Stimulated activated CD4-positive, alpha-beta T cell treated with anti-CD3 and anti-CD28 coated beads, Interleukin-1b, Interleukin-23, amount 100 ng/mL, for 4 hours (primary cell): ENCODE measurements at places on chromosomes 16 and 17.

GRCh38 chr16:83733301-83733700 is 74.5 kb upstream of the HSBP1 start:
- DNase-seq = no peak

GRCh38 chr16:30619202-30619601 is 9.0 kb upstream of the ZNF689 start:
- DNase-seq = no peak

- no peak for DNase-seq
Observed at GRCh38 chr17:29848737-29849136, 81.3 kb downstream of the SSH2 start.

DNA sequence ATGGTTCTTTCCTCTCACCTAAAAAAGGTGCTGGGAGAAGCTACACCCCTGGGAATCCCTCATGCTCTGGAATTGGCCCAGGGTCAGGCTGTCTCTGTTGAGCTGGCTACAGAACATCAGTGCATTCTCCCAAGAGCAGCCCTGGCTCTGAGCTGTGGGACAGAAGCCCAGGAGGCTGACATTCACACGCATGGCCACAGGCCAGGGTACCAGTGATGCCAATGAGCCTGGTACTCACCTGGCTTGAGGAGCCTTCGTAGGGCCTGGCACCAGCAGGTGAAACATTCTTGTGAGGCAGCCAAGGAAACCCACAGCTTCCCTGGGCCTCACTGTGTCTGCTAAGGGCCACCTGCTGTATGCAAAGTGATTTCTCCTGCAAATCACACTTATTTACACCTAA is 121.7 kb upstream of the CCL2 start:
- no peak for DNase-seq

GRCh38 chr17:78884148-78884825 is 18.7 kb downstream of the CEP295NL start:
- no peak for DNase-seq

DNA sequence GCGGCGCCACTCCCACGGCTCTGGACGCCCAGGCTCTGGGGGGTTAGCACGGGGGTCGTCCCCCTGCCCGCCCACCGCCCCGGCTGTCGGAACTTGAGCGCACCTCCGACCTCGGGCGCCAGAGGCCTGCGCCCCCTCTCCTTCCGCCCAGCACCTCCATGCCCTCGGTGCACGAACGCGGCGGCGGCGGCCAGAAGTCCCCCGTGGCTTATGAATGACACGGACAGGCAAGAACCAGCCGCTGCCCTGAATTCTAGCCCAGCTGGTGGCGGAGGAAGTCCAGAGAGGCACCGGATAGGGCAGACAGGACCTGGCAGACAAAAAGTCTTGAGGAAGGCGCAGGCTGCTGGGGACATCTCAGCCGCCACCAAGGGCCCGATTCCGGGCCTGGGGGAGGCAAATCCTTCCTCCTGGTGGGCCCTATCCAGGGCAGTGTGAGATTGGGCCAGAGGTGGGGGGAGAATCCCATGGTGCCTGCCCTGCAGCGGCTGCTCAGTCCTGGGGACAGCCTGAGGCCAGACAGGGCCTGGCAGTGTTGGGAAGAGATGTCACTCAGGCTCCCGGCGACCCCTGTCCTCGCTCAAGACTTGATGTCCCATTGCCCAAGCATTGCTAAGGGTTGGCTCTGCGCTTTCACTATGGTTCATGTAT is 897 bp upstream of the CYGB start:
- no peak for DNase-seq

- DNase-seq = no peak
Observed at GRCh38 chr16:51630076-51630475, 479.0 kb upstream of the SALL1 start.

- DNase-seq = no peak
Observed at GRCh38 chr16:73337373-73338296, 289.7 kb upstream of the ZFHX3 start.

- DNase-seq = no peak
Observed at GRCh38 chr16:58843675-58844074, 109.6 kb upstream of the GOT2 start.
